ENCODE measurements at places on chromosomes 16 and 17. TPM values are rescaled to one million over a fixed set of nuclear protein-coding genes. Genes with fewer than 3 reads are reported as not detected.
A peak's percentile ranks its signal among the peaks of the same experiment; 100 is the strongest.

Gene OTOP2
- total RNA-seq = not detected

Gene CHP2
- not detected for total RNA-seq

DNA sequence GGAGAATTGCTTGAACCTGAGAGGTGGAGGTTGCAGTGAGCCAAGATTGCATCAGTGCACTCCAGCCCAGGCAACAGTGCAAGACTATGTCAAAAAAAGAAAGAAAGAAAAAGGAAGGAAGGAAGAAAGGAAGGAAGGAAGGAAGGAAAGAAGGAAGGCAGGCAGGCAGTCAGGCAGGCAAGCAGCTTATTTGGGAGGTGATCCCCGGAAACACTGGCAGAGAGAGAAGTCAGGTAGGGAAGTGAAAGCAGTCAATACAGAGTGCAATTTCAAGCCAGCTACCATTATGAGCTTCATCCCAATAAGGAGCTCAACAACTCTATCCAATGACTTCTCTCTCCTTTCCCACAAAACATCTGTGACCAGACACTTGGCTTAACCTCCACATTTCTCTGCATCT, 83.0 kb upstream of the TBC1D3K start:
- DNase-seq = no peak
- H3K36me3 ChIP-seq = no peaks in the 10 kb centered on the region
- peaks cover 2% of the 10 kb centered on the region for H3K4me1 ChIP-seq
- H3K4me3 ChIP-seq = no peak overlapping the region

Gene PPP1R1B
- not detected for total RNA-seq

Gene ICAM2
- total RNA-seq = 66.7 TPM

GRCh38 chr17:4492721-4493561, 5.7 kb upstream of the SPNS2 start:
- H3K4me3 ChIP-seq = no peak overlapping the region
- no peak overlapping the region for H3K27ac ChIP-seq
- no peaks in the 10 kb centered on the region for H3K36me3 ChIP-seq

DNA sequence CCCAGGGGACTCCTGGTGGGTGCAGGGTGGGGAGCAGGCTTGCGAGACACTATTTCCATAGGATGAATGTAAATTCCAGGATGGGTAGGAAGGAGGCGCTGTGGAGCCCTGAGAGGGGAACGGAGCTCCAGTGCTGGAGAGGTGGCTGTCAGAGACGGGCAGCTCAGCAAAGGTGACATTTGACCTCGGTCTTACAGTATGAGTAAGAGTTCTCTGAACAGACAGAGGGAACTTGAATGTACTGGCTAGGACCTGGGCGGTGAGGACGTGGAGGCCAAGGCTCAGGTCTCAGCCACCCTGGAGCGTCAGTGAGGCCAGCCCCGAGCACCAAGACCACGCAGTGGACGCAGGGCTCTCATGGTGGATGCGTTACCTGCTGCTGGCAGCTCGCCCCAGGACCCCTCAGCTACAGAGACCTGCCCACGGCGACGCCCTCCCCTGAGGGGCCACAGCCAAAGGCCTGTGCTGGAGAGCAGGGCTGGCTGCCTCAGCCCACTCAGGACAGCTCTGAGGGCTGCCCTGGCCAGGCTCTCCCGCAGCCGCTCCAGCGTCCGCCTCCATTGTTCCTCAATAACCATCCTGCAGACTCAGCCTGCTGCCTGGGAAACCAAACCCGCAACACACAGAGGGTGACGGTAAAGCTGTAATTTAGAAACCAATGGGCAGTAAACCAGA, 65.9 kb upstream of the TNRC6C start:
- peaks cover 6% of the 10 kb centered on the region for H3K4me1 ChIP-seq
- no peak overlapping the region for H3K27ac ChIP-seq
- H3K27me3 ChIP-seq = peaks cover 3% of the 10 kb centered on the region
- DNase-seq = peak; percentile 29

DNA sequence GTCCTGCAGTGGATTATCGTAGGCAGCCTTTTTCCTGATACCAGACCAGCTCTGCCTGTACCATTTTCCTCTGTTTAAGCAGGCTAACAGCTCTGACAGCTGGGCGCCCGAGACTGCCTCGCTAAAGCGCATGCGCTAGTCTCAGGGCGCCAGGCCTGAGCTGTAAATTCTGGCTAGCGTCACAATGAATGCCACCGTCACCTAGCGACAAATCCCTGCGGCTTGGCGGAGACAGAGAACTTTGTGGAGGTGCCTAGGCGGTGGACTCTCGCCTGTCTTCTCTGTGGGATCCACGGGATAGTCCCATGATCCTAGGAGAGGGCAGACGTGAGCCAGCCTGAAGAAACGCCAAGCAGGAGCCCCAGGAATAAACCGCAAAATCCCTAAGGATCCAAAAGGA, 573.9 kb downstream of the KCNJ18 start:
- no peaks in the 10 kb centered on the region for H3K36me3 ChIP-seq
- DNase-seq = no peak
- H3K27ac ChIP-seq = no peak overlapping the region
- no peaks in the 10 kb centered on the region for H3K27me3 ChIP-seq
